ENCODE measurements at places on chromosomes 12 and 14.
A peak's percentile ranks its signal among the peaks of the same experiment; 100 is the strongest.

GRCh38 chr14:103500148-103500990, 22.3 kb downstream of the CKB start:
- DNase-seq: peak; percentile 57

GRCh38 chr14:63855281-63855680, 2.5 kb downstream of the SYNE2 start:
- no peak for DNase-seq

DNA sequence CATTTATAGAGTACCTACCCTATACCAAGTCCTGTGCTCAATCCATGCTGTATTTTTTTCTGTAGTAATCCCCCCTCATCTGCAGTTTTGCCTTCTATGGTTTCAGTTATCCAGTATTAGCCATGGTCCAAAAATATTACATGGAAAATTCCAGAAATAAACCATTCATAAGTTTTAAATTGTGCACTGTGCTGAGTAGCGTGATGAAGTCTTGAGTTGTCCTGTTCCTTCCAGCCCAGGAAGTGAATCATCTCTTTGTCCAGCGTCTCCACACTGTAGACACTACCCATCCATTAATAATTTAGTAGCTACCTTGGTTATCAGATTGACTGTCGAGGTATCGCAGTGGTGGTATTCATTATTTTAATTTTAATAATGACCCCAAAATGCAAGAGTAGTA, 54.2 kb downstream of the SUDS3 start:
- DNase-seq: no peak

- DNase-seq: no peak
These were observed 85.0 kb upstream of the GTF2A1 start for GRCh38 chr14:81305743-81306142.

DNA sequence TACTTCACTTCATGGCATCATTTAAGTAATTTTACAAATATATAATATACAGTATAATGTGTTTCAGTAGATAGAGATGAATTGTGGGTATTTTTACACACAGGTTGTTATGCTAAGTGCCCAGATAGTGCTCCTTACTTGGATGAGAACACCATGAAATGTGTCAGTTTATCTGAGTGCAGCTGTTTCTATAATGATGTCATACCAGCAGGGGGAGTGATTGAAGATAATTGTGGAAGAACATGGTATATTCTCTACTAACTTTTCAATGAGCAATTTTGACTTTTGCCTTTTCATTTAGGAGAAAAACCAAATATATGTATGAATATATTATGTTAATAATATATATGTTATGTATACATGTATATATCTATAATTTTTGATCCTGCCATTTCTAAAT, 221.6 kb downstream of the LRRK2 start:
- no peak for DNase-seq

- DNase-seq: no peak
These were observed 39.1 kb downstream of the PTPN21 start for GRCh38 chr14:88515499-88516221.

GRCh38 chr14:55929136-55929535, 189.1 kb upstream of the PELI2 start:
- no peak for DNase-seq

GRCh38 chr12:102763471-102763870, 153.6 kb downstream of the PAH start:
- DNase-seq: no peak

- no peak for DNase-seq
These were observed 94.1 kb downstream of the GPHN start for GRCh38 chr14:66601932-66602578.
